Fibroblast of the aortic adventitia (primary cell): ENCODE measurements at places on chromosomes 12 and 14.

- DNase-seq = no peak
Observed at GRCh38 chr12:48182631-48183030, 813 bp upstream of the CCDC184 start.

- peak; percentile 22 for DNase-seq
Observed at GRCh38 chr12:38875586-38876228, 29.7 kb downstream of the CPNE8 start.

- no peak for DNase-seq
Observed at GRCh38 chr14:28966416-28967233, 200.0 kb downstream of the FOXG1 start.

DNA sequence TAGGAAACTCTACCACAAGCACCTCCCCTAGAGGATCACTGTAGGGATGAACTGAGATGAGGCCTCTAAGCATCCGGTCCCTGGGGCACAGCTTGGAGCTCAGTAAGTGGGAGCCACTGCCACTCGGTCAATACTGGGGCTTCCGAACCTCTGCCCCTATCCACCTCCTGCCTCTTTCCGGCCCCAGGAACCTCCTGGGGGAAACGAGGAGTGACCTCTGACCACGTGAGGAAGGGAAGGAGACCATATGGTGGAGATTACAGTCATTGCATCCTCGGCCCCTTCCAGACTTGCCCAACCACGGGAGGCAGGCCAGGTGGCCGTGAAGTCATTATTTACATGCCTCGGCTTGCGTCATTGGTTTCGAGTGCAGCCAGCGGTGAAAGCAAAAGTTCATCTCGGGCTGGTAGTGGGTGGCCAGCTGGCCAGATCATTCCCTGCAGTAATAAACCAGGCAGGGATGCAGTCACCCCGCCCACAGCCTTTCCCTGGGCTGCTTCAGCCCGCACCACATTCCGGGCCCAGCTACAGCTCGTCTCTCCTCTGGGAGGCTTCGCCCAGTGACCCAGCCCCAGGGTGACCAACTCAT, 65.4 kb downstream of the C14orf132 start:
- peak; percentile 98 for DNase-seq

DNA sequence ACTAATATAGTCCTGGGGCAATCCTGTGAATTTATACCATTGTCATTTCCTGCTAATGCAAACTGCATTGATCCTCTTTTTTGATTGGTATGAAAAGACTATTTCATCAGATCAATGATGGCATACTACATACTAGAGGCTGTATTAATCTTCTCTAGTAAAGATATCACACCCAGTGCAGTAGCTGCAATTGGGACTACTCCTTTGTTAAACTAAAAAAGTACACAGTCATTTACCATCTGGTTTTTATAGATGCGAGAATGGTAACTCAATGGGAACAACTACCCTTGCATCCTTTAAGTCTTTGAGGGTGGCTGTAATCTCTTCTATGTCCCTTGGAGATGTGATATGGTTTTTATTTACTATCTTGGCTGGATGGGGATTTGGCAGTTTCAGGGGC, 80.2 kb upstream of the STK38L start:
- no peak for DNase-seq

DNA sequence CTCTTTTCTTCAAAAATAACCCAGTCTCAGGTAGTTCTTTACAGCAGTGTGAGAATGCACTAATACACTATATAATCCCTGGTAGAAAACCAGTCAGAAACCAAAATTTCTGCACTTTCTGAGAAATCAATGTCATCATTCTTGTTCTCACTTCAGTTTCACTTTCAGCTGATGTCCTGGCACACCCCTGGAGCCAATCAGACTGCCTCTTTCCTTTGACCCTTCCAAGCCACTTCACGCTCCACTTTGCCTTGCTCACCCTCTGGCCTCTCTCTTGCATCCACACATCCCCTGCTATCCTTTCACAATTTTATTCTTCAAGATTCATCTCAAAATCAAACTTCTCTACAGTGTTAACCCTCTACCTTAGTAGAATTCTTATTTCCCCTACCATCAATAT, 181.1 kb downstream of the ASCL1 start:
- DNase-seq = no peak

DNA sequence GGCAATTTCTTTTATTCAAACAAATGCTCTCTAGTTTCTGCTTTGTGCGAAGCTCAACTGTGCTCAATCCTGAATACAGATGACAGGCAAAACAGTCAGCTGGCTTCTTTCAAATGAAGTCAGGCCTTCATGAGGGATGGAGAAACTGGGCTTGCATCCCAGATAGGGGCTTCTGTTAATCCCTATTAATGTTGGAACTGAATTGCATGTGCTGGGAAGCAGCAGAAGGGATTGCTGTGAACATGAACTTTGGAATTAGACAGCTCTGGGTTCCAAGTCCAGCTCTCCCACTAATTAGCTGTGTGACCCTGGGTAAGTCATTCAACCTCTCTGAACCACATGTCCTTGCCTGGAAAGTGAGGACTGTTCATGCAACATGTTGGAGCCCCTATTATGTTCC, 21.1 kb upstream of the CORO1C start:
- DNase-seq = peak; percentile 80

- DNase-seq = peak; percentile 54
Observed at GRCh38 chr14:64979336-64980074, 7.2 kb upstream of the FNTB start.

DNA sequence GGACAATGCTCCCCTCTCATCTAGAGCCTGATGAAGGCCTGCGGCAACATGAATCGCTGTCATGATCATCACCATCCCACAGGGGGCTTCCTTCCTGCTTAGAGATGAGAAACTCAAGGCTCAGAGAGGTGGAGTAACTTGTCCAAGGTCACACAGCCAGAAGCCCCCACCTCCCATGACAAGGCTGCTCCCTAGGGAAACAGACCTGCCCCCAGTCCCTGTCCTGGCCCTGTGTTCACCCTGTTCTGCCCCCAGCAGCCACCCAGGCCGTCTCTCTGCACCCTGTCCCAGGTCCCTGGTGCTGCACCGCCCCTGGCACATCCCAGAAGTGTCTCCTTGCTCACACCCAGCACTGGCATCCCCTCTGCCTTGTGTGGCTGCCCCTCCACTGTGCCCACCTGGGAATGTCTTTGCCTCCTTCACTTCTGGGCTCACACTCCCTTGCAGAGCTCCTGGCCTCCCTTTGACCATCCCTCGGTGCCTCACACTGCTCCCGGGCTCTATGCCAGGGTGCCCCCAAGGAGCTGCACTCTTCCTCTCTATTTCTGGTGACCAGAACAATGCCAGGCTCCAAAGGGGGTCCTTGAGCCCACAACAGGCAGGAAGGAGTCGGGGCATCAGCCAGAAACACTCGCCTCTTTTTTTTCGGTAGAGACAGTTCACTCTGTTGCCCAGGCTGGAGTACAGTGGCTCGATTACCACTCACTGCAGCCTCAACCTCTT, 70.5 kb downstream of the BCL11B start:
- DNase-seq = no peak

DNA sequence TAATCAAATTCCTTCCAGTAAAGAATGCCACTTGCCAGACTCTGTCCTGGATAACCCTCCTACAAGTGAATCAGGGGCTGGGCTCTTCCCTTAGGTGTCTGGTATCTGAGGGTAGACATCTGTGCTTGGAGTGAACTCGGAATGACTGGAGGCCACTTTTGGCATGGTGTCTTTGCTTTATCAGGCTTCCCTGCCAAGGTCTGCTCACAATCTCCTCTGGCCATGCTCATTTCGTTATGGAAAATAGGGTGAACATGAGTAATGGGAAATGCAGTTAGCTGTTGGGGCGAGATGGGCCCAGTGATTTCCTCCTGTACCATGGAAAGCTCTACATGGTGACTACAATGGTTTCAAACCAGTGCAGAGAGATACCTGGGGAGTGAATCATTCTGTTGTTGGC, 212.9 kb downstream of the NRXN3 start:
- no peak for DNase-seq

DNA sequence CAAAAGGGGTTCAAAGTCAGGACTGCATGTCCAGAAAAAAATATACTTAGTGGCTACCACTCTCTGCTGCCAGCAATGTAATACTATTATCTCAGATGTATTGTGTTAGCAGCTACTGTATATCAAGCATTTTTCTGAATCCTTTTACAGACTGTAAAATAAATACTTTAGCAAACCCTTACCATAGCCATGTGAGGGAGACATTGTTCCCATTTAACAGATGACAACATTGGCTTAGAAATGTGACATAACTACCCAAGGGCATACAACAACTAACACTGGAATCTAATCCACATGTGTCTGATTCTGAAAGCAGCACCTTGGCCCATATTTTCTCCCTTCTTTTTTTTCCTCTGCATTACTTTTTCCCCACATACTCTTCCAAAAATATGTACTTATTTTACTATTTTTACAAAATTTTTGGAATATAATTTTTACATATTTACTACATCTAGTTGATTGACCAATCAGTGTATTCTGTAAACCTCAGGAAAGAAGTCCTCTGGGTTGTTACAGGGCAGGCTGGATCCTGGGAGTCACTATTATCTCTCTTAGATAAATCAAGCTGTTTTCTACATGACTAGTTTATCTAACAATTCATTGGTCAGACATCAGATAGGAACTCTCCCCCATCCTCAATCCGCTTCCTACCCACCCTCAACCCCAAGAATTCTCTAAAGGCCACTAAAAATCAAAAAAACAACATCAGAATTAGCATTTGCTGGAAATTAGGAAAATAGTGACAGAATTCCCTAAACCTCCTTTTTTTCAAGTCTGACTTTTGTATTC, 154.1 kb downstream of the BTG1 start:
- DNase-seq = peak; percentile 34

DNA sequence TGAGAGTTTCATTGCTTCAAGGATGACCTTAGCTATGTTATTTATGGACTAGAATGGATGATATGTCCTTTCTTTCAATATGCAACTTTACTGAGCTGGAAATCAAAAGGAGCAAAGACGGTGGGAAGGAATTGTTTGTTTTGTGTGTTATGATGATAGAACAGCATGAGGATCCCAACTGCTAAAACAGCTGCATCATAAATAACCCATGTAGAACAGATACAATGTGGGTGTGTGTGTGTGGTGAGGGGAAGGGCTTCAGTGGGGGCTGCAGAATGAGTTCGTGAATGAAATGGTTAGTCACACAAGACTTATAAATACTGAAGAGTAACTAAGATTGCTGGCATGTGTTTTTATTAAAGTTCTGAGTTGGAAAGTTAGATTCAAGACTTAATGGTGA, 80.1 kb downstream of the DACT1 start:
- no peak for DNase-seq

GRCh38 chr14:64248689-64249088, 45.5 kb downstream of the ESR2 start:
- DNase-seq = no peak

- DNase-seq = no peak
Observed at GRCh38 chr12:130583800-130584199, 132.3 kb downstream of the RIMBP2 start.

DNA sequence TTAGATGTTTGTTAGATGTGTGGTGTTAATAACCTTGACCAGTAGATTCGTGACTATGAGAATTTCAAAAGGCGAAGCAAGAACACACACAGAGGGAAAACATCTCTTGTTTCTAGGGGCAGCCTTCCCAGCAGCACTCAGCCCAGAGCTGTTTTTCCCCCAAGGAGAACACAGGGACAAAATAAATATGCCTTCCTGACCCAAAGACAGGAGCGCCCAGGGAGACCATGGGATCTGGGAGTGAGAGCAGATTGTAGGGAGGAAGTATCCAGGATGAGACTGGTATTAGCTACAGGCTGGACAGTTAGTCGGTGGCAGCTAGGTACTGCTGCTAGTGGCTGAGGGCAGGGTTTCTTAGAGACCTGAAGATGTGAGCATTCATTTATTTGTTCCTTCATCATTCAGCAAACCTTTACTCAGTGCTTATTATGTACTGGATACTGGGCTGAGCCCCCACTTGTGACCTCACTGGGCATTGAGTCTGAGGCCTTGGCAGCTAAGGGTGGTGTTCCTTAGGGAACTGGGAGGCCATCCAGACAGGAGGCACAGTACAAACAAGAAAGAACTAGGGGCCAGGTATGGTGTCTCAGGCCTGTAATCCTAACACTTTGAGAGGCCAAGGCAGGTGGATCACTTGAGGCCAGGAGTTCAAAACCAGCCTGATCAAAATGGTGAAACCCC, 469.8 kb downstream of the ZFP36L1 start:
- no peak for DNase-seq

DNA sequence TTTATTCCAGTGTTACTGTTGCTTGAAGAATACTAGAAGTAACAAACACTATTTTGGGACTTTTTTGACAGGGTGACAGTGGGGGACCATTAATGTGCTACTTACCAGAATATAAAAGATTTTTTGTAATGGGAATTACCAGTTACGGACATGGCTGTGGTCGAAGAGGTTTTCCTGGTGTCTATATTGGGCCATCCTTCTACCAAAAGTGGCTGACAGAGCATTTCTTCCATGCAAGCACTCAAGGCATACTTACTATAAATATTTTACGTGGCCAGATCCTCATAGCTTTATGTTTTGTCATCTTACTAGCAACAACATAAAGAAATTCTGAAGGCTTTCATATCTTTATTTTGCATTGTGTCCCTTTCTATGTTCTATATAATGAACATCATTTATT, 44.5 kb downstream of the TMPRSS12 start:
- DNase-seq = no peak

- no peak for DNase-seq
Observed at GRCh38 chr12:103105971-103106597, 148.6 kb downstream of the ASCL1 start.

DNA sequence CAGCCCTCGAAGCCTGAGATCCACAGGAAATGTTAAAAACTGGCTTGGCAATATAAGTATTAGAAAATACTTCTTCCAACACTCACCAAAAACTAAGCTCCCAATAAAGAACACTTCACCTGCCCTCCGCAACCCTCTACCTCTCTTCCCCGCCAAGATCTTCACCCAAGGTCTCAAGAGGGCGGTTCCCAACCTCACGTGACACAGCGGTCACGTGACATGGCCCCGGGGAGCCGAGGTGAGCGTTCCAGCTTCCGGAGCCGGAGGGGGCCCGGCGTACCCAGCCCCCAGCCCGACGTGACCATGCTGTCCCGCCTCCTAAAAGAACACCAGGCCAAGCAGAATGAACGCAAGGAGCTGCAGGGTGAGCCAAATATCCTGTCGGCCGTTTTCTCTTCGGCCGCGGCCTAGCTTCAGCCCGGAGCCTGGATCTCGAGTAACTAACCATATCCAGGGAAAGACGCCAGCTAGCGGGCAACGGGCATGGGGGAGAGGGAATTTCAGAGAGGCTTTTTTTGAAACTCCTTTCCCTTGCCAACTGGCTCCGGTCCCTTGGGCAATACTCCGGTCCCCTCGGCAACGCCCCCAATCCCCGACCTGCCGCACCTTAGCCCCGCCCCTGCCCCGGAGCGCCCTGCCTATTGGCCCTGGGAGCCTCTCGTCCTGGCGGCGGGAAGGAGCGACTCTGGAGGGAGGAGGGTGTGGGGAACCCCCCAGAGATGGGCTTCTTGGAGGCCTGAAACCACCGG, at the start of gene BLOC1S1:
TSS of gene BLOC1S1 (plus strand) at position 214 of the 749 bp plus-strand sequence. CDS start at position 220, 6 bp downstream.
- peak; percentile 93 for DNase-seq

GRCh38 chr12:18990856-18991255, 138.7 kb upstream of the PLEKHA5 start:
- DNase-seq = no peak

GRCh38 chr12:120972870-120973543, 5.3 kb upstream of the HNF1A start:
- no peak for DNase-seq
